ENCODE measurements at places on chromosomes 16 and 17.

DNA sequence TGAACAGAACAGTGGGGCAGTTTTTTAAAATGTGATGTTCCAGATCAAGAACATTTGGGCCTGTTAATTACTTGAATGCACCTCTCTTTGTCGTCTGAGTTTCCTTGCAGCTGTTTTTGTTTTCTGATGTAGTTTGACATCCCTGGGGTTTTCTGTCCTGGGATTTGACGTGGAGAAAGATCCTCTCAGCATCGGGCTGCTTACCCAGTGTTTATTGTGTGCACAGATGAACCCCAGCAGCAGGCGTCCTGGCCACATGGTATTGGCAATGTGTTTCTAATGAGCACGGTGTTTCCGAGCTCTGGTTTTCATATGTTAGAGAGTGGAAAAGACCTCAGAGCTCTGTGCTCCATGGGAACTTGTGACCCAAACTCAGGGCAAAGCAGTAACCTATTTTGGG, 191.1 kb upstream of the IRX3 start:
- no peak for DNase-seq

DNA sequence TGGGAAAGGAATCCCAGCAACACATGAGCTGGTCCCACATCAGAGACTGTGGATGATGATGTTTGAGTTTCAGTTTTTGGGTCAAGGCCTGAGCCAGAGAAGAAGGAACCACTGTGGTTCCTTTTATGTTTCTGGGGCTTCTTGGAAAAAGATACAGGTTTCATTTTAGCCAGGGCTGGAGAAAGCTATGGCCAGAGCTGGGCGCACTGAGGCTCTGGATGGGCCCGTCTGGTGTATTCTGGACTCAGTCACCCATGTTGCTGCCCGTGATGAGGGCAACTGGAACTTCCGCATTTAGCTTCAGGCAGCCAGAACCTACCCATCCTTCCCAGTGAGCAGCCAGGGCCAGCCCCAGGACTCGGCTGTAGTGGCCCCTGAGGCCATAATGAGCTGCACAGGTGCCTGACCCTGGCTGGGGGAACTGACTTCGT, 15.0 kb upstream of the PITPNA start:
- DNase-seq: no peak

- DNase-seq: no peak
Observed at GRCh38 chr17:45977506-45977824, 21.6 kb upstream of the STH start.

DNA sequence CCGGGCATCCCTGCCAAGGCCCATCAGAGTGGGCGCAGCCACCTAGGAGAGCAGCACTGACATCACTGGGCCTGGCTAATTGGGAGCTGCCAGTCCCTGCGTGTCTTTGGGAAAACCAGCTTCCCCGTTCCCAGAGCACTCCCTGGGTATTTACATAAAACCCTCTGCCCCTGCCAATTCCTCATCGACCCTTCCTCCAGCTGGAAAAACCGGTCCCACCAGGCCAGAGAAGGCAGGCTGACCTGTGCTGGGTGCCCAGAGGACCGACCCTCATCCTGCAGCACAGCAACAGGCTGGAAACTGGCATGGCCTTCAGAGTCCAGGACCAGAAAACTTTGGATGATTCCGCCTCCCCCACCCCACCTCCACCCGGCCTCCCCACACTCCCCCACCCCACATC, 8.2 kb upstream of the FOXN1 start:
- no peak for DNase-seq

- peak; percentile 29 for DNase-seq
Observed at GRCh38 chr16:67847064-67847861, at the start of gene CENPT. Gene CENPT, minus strand, starts transcription at chr16:67847693. Its CDS starts 13,834 bp downstream, at chr16:67833859.

DNA sequence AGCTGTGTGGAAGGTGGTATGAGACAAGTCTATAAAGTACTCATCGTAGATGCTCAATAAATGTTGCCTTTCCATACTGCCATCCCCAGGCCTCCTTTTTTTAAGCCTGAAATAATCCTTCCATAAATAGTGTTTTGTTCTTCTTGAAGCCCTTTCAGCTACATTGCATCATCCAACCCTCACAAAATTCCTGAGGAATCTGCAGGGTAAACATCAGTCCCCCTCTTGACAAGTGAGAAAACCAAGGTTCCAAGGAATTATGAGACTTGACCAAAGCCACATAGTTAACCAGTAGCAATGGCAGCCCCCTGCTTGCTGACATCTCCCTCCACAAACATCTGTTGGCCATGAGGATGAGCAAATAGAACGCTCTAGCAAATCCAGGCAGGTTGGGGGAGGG, 89.7 kb upstream of the CCL1 start:
- no peak for DNase-seq

GRCh38 chr17:2745317-2746037, 4.0 kb downstream of the CCDC92B start:
- no peak for DNase-seq

DNA sequence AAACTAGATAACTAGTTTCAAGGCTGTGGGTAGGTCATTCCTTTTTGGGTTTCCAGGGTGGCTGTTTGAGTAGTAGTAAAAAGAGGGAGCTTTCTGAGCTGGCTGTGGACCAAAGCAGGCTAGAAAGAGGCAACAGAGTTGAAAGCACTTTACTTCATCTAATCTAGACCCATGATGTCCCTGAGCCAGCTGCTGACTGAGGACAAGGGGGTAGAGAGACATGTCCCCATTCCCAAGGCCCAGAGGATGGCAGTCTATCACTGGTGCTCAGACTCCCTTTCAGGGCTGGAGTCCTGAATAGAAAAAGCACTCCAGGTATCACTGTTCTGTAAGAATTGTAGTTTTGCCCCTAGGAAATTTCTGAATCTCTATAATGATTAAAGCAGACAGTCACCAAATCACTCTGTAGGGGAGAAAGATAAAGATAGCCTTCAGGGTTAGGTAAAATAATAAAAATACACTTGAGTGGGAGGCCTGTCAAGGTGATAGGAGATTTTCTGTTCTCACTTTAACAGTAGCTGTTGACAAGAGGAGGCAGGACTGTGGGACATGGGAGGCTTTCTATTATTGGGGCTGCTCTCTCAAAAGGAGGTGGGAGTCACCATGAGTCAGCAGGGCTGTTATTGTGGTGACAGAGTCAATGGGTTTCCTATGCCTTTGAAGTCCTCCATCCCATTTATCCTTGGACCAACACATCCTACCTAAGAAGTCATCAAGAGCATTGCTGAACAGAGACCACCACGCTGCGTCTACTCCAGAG, 190.2 kb upstream of the MPHOSPH6 start:
- DNase-seq: no peak

- peak; percentile 9 for DNase-seq
Observed at GRCh38 chr16:53913099-53913870, 209.3 kb downstream of the FTO start.

DNA sequence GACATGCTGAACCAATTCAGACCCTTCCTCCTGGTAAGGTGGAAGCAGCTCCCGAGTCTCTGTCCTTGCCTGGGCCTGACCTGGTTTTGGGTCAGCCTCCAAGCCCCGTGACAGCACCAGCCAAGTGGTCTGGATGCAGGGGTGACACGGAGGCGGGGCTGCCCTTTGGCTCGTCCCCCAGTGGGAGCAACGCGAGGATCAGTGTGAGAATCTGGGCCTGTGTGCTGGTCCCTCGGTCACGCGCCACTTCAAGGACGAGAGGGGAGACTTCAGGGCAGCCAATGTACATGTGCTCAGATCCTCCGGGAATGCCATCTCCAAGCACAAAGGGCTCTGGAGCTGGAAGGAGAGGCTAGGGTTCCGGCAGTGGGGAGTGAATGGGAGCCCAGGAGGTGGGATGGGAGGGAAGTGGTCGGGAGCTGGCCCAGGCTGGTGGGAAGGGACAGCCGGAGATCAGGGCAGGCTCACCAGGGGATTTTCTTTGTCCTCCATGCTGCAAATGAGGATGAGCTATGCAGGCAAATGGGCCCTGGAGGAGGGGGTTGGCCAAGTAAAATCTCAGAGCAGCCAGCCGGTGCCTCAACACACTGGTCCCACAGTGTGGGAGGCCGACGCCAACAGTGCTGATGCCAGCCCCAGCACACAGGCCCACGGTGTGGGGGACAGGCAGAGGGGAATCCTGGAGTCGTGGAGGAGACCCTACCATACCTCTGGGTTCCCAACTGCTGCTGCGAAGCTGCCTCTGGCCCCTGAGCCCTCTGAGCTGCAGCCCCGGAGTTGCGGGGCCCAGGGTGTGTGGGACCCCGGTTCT, 4.2 kb upstream of the NDRG4 start:
- no peak for DNase-seq

DNA sequence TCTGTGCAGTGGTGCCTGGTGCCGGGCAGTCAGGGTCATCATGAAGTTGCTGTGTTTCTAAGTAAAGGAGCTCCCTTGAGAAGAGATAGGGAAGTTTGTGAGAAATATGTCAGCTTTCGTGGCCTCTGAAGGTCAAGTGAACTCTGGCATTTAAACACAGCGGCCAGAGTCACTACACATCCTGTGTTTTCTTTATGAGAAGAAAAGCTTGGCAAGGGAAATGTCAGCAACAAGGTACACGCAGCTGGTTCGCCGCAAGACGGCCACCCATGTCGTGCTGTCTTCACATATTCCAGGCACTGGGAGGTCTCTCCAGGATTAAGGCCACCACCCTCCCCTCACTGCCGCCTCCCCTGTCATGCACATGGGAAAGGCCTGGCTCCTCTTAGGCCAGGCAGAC, 33.2 kb upstream of the PEMT start:
- no peak for DNase-seq

DNA sequence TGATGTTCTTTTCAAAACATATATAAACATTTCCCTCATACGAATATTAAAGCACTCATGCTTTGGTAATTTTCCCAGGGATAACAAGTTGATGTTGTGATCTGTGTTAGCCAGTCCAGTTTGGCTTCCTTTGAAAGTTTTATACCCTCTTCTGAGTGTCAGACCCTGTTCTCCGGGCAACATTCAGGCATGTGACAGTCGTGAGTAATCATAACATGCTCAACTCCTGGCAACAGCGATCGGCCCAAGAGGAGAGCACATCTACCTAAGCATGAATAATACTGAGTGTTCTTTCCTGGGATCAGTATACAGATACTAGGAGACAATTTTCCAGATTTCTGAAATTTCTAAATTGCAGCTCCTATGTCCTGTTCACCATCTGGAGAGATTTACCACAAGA, 1086.4 kb downstream of the CDH8 start:
- no peak for DNase-seq

- no peak for DNase-seq
Observed at GRCh38 chr16:25798065-25798464, 106.3 kb downstream of the HS3ST4 start.

GRCh38 chr17:64063766-64064224, 43.4 kb upstream of the ICAM2 start:
- peak; percentile 29 for DNase-seq

GRCh38 chr17:41781404-41782110, 5.0 kb downstream of the JUP start:
- DNase-seq: no peak

DNA sequence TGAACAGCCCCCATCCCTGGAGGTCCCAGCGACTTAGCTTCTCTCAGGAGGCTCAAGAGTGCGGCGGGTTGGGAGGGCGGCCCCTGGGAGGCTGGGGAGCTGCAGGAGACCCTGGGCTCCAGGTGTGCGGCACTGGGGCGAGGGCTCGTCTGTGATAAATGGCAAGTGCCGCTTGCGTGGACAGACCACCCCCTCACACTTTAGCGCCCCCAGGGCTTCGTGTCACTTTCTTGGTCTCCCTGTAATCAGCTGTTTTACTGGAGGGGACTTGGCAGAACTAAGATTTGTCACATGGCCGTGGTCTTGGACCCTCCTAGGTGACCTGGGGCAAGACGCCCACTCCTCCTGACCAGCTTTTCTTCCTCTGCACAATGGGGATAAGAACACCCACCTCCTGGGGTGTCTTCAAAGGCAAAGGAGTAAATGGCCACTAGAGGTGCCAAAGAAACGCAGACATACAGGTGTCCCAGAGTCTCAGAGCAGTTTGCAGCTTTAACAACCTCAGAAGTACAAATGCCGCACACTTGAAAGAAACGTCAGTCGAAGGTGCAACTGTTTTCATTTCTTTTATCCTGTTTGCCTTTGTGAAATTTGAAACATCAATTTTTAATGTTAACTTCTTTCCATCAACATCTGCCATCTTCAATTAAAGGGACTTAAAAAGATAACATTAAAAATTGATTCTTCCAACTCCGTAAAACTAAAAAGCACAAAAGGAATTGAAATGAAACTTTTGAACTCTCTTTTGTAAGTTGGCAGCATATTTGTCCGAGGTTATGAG, 946 bp downstream of the OSGIN1 start:
- DNase-seq: no peak

GRCh38 chr16:56964243-56965148, 2.7 kb downstream of the CETP start:
- DNase-seq: peak; percentile 86

- no peak for DNase-seq
Observed at GRCh38 chr16:58063377-58064076, 38.0 kb downstream of the MMP15 start.

DNA sequence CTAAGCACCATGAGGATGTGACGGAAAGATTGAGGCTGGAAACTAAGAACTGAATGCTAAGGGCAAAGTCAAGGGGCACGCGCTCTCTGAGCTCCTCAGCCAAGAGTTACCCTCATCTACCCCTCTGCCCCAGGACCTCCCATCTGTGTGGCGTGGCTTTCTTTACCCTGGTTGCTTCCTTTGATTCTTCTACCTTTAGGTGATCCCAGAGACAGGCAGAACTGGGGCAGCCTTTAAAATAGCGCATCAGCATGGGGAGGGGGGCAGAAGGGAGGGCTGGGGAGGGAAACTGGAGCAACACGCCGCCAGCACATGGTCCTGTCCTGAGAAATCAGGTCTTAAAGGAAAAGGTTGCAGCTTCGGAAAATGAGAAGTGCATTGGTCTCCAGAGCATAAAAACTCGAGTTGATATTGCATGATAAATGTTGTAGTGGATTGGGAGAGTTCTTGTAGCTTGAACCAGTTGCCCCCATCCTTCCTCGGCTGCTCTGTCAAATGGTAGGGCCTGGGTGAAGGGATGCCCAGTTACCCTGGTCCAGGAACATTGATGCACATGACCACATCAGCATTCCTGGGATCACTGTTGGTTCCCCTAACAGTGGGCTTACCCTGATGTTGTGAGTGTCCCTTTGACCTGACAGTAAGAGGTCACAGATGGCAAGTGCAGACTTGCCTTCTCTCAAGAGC, 29.7 kb downstream of the LDHD start:
- no peak for DNase-seq

GRCh38 chr16:50246299-50247122, 19.8 kb upstream of the ADCY7 start:
- DNase-seq: no peak

Data from stimulated activated CD4-positive, alpha-beta T cell treated with anti-CD3 and anti-CD28 coated beads, TNF-alpha, amount 100 ng/mL, for 48 hours (primary cell).